ENCODE measurements at places on chromosomes 1 and 21.

GRCh38 chr21:45074818-45075595 lies 627 bp downstream of the ADARB1 start:
- no peak for DNase-seq

DNA sequence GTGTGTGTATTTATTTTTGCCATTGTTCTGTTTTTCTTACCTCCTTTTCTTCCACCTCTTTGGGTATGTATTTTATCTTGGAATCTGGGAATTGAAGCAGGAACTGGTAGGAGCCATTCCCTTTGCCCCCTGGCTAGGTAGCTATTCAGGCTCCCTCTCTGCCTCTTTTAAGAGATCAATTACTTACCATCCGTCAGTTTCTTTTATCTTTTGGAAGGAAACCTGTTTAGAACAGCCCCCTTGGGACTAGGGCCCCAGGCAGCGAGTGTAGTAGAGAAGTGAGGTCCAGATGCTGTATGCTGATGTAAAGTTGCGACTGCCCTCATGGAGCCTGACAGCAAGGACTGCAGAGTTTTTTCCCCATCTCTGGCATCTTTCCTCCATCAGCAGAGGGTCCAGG lies 41.6 kb downstream of the KIRREL1 start:
- DNase-seq, result no peak

DNA sequence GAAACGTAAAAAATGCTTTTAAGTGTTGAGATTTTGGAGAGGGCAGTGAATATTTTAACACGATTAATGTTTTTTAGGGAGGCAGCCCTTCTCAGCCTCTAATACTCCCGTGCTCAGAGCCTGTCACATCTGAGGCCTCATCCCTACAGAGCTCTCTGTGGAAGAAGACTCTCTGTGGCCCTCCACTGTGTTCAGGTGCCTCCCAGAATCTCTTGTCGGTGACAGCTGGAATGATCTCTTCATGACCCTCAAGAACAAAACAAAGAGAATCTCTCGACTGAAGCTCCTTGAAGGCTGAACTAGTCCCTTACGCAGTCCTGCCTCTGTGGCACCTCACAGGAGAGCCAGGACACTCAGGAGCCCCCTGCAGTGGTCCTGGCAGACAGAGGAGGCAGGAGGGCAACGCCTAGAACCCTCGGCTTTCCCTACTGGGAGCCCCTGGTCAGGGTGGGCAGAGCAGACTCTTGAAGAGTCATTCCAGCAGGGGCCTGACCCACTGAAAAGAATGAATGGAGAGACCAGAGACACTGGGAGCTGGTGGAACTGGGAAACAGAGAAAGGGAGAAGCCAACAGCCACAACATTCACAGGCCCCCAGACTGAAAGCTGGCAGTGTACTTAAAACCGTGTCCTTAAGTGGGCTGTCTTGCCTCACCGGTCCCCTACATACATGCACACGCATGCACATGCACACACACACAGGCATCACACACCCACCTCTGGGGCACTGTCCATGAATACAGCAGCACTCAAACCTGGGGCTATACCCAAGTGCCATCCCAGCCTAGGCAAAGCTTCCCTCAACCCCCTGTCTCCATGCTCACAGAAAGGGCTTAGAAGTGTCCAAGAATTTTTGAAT lies 67.5 kb upstream of the ANGPTL1 start:
- no peak for DNase-seq

- peak; percentile 95 for DNase-seq
Measured at GRCh38 chr1:91569411-91570119, 68.9 kb downstream of the CDC7 start.

DNA sequence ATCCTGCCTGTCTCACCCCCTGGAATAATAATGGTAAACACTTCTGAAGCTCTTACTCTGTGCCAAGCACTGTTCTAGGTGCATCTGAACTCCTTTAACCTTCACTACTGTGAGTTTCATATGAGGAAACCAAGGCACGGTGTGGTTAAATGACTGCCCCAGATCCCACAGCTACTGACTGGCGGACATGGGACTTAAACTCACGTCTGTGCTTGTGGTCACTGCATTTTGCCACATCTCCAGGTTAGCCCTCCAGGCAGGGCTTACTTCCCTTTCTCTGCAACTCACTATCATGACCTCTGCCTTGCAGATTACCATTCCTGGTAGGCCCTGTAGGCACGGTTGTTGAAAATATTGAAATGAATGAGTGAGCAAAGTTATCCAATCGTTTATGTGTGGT lies 83.4 kb downstream of the ADSS2 start:
- no peak for DNase-seq

DNA sequence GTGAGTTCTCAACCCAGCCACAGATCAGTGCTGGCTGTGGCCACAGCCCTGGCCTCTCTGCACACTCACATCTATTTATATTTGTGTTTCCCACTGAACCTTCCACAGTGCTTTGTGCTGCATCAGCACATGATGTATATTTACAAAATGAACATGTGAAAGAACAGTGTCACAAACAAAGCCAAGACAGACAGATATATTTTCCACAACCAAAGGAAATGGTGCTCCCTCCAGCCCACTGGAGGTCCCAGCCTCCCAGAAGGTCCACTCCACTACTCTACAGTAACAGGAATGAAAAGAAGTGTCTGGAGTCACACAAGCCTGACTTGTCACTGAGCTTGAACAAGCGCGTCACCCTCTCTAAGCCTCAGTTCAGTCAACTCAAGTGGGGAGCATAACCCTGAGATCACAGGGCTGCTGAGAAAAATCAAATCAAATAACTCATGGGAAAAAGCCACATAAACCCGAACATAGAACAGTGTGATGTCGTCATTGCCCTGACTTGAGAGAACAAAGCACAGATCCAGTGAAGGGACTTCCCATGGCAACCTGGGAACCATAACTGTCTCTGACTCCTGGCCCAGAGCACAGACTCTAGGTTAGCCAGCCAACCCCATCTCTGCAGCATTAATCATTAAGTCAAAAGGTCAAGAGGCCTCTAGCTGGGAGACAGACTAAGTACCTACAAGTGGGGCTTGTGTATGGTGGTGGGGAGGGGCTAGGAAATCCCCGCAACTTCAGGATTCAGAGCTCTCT lies 121.2 kb downstream of the TRABD2B start:
- DNase-seq, result no peak

DNA sequence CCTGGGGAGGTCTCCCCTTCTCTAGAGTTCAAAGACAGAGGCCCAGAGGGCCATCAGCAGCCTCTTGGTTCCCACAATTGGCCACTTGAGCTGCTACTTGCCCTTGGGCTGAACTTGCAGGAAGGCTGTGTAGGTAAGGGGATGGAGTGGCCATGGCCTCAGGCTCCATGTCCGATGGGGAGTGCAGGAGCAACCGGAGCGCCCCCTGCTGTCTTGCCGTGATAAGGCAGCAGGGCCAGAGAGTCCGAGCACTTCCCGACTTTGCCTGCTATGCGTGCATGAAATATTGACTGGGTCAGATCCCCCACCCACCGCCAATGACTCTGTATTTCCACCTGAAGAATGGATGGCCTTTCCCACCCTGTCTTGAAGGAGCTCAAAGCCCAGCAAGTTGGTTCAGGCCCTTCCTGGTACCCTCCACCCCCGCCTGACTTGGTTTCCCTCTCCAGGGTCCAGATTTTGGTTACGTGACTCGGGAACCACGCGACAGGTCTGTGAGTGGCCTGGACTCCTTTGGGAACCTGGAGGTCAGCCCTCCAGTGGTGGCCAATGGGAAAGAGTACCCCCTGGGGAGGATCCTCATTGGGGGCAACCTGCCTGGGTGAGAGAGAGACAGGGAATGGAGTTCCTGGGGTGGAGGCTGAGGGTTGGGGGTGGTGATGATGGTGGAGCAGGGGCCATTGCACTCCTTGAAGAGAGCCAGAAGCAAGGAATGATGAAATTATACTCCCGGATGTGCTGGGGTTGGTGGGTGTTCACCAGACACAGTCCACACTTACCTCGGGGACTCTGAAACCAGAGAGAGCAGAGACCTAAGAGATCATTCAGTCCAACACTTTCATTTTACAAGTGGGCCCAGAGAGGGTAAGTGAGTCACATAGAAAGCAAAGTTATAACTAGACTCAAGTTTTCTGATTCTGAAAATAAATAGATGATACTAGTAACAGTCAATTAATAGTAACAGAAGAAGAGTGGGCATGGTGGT lies 25.6 kb downstream of the PADI3 start:
- no peak for DNase-seq

DNA sequence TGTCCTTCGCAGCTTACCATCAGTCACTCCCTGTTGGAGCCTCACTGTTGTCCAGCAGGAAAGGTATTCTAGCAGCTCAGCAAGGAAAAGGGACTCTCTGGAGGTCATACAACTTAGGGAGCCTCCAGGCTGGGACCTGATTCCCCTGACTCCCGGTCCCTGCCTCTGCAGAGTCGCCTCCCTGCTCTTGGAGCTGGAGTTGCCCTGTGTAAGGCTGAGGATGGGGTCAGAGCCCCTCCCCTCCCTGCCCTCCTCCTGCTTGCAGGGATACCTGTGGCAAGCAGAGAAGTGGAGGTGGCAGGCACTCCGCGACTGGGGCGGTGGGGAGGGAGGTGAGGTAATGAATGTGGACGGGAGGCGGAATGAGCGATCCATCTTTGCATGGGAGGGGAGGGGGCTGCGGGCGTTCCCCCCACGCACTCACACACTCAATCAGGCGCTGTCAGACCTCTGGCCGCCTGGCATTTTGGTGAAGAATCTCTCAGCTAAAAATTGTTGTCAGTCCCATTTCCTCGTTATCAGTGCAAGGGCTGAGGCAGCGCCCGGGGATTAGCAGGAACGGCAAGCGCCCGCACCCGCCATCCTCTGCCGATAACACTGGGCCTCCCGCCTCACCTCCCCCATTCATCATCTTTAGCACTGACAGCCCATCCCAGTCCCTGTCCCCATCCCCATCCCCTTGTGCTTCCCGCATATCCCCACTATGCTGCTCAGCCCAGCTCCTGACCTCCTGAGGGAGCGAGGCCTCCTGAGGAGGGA lies 64.3 kb downstream of the TMEM53 start:
- no peak for DNase-seq

DNA sequence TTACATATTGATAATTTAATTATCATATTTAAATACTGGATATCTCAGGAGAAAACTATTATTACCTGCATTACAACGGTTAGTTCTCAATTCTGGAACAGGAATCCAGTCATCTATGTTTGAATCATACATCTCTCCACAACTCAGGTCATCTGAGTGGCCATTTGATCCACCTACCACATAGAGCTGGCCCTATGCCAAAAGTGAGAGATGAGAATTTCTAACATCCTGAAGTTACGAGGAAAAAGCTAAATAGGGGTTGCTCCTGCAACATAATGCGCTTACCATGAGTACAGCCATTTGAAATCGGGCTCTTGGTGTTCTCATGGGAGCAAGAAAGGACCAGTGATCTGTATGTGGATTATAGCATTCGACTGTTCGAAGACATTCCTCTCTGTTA lies 16.9 kb downstream of the IVNS1ABP start:
- no peak for DNase-seq

- DNase-seq, result peak; percentile 23
Measured at GRCh38 chr1:35807614-35808449, at the start of gene AGO4. AGO4 (plus strand) TSS chr1:35808016; CDS start chr1:35808417, 401 bp downstream.

DNA sequence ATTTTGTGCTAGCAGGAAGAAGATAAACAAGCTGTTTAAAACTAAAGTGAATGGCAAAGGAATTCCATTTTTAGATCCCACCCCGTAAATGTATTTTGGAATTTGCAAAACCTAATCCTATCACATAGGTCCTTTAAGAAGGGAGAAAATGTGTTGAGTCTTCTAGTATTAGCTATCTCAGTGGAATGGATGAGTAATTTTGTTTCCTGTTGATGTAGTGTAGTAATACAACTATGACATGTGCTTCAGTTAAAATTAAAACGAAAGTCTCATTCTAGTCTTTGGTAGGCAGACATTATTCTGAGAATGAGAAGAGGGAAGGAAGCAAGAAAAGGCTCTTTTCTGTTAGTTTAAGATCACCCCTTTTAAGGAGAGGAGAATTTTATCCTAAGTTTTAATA lies 265.9 kb upstream of the C1orf105 start:
- DNase-seq, result peak; percentile 88

GRCh38 chr1:54488065-54488750 lies 59.8 kb upstream of the ACOT11 start:
- peak; percentile 84 for DNase-seq

All from fibroblast of skin of left quadriceps (primary cell).